Activated T-cell treated with anti-CD3 and anti-CD28 coated beads, Interleukin-2, amount 50 U/mL, for 1 hour (primary cell): ENCODE measurements at places on chromosomes 5 and 9.

DNA sequence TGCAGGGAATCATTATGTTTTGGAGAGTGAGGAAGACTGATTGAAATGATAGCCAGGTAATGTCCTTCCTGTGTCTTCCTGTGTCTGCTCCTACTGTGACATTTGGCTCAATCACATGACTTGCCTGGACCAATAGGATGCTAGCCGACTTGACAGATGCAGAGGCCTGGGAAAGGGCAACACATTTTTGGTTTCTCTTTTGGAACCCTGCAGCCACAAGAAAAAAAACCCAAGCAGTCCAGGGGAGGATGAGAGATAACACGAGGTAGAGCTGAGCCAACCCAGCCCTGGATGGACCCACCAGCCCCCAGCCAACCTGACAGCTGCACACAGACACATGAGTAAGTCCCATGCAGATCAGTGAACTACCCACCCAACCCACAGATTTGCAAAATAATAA is 256.1 kb upstream of the SMARCA2 start:
- no peak for DNase-seq

GRCh38 chr5:52648726-52649125 is 139.0 kb upstream of the ITGA1 start:
- DNase-seq = no peak

DNA sequence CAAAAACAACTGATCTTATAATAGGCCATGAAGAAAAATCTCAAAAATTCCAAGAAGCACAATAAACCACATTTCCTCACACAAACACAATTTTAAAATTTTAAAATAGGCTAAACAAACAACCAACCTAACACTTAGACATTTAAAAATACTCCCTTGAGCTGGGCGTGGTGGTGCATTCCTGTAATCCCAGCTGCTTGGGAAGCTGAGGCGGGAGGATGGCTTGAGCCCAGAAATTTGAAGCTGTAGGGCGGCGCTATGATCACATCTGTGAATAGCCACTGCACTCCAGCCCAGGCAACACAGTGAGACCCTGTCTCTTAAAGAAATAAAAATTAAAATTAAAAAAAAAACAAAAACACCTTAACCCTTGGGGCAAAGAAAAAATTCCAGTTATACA is 36.9 kb upstream of the TESK1 start:
- DNase-seq = no peak

GRCh38 chr5:36724467-36725332 is 118.3 kb downstream of the SLC1A3 start:
- DNase-seq = peak; percentile 30

- no peak for DNase-seq
Measured at GRCh38 chr5:169893571-169893970, 86.7 kb downstream of the INSYN2B start.
